ENCODE measurements at places on chromosomes 2 and 18.

- no peak for DNase-seq
Measured at GRCh38 chr2:50178050-50178449, 853.9 kb downstream of the NRXN1 start.

- DNase-seq: no peak
Measured at GRCh38 chr2:28168376-28168775, 224.3 kb upstream of the FOSL2 start.

GRCh38 chr2:115011721-115012120 is 569.3 kb downstream of the DPP10 start:
- no peak for DNase-seq

DNA sequence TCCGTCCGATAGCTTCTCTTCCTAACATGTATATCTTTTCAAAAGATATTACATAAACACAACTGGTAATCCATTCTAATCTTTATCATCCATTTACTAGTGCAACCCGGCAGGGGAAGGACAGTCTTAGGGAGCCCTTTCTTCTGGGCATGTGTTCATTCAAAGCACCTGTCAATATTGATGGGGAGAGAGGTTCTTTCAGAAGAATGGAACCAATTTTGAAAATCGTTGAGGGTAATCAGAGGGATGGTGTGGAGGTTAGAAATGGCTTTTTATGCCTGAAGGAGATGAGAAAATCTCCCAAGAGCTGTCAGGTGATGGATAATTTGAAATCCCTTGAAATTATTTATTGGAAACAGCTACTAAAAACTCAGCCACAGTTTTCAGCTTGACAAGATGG is 561.9 kb upstream of the DCC start:
- no peak for DNase-seq

GRCh38 chr2:64019083-64019974 is at the start of gene VPS54:
Gene VPS54 (minus strand): TSS chr2:64019428. CDS start chr2:63983999, 35,429 bp downstream.
- peak; percentile 72 for DNase-seq

GRCh38 chr2:192123847-192124246 is 70.9 kb downstream of the TMEFF2 start:
- no peak for DNase-seq

GRCh38 chr2:64289737-64290136 is 145.5 kb upstream of the PELI1 start:
- no peak for DNase-seq

- DNase-seq: no peak
Measured at GRCh38 chr2:10022966-10023662, 20.2 kb upstream of the KLF11 start.

DNA sequence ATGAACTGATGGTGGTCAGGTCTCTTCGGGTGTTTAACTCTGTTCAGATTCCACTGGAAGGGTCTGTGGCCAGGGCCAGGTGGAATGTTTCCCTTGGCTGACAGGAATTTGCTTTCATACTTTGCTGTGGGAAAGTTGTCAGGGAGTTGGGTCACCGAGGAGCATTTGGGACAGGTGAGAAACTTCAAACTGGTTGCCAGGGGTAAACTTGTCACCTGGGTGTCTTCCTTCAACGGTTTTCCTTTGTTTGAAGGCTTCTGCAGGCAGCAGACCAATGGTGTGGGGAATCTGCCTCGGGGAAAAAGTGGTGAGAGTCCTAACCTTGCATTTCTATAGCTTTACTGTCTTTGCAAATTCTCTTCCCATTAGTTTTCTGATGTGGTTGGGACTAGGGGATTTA is 92.2 kb downstream of the TGFA start:
- no peak for DNase-seq

DNA sequence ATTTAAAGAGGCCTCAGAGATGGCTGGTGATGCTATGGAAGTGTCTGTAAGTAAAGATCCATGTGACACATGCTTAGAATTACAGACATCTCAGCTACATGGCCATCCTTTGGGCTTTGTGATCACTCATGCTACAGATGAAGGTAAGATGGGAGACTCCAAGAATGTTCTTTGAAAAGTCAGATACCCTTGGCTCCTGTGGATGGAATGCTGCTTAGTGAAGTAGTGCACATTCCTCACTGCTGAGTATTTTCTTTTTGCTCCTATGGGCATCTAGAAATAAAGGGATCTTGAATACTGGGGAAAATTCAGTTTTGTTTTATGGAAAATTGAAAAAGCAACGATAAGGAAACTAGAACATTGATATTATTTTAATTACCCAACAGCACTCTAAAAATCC is 55.2 kb upstream of the REV1 start:
- DNase-seq: no peak

DNA sequence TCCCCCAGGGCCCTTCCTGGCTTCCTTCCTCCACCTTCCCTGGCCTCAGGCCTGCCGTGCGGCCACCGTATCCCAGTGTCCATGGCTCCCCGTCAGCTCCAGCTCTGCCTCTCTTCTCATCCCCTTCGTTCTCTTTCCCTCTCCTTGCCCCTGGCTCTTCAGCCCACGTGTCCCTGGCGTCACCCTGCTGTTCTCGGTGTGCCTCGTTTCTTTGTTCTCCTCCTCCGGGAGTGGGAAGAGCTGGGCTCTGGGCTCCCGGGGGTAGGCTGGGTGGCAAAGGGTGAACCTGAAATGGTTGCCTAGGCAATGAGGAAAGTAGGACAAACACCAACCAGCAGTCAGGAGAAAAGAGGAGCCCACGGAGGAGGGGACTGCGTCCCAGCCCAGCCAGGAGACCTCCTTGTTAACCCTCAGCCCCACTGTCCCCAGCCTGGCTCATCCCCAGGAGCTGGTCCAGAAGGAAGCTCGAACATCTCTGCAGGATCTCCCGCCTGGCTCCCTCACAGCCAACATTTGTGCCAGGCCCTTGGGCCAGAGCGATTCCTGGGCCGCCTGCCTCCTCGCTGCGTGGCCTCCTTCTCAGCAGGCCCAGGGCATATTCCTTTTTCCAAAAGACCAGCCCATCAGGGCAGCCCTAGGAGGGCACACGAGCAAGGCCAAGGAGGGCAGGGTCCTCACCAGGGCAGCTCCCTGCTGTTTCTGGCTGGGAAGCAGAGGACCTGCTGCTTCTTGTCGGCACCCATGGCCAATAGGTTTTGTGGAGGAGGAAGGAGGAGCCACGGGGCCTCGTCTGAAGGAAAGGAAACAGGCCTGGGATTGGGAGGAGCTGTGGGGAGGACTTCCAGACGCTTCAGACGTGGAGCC is 30.9 kb upstream of the DNMT3A start:
- DNase-seq: no peak

DNA sequence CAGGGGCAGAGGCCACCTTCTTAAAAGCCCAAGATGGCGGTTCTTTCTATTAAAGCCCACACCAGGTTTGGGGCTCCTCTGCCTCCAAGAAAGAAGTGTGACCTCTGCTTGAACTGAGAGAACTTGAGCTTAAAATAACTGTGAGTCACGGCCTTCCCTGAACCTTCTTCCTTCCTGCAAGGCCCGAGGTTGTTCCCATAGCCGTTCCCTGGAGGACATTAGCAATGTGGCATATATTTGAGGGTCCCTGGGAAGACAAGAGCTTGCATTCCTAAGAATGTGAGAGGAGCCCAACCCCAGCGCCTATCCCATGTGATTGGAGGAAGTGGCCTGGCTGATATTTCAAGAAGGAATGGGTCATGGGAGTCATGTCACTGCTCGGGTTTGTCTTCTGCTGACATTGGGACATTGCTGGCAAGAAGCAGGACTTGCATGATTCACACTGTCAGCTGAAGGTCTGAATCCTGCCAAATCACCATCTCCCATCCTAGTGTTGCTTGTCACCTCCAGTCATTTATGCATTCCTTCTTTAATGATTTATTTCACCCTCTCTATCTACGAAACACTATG is 168.1 kb downstream of the TRIB2 start:
- DNase-seq: no peak

GRCh38 chr2:145757503-145758246 is 1237.8 kb upstream of the ZEB2 start:
- no peak for DNase-seq

DNA sequence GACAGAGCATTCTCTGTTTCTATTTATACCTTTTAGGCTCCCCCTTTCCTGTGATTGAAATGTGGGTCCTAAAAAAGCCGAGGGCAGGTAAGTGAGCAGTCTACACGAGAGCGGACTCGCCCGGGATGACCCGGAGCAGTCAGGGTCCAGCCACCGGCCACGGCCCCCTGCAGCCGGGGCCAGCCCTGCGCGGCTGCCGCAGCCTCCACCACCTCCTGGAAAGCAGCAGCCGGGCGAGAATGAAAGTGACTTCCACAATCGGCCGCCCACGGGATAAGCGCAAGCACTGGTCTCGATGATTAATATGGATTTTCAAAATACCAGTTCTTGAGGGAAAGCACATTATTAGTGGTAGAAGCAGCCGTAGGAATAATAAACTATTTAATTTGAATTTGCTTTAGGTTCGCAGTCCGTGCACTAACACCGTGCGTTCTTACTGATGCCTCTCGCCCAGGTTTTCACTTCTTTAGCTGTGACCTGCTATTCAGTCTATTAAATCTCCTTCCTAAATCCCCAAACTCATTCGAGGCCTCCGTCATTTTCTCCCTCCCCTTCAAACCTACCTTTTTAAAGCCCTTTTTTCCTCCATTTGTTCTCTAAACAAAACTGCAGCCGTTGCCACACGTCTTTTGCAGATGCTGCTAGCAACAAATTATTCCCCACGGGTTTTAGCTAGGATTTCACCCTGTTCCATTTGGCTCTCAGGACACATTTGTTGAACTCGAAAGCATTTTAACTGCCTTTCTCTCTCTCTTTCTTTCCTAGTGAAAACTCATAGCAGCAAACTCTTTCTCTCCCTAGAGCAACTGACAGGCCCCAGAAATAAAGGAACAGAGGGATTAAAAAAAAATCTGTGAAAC is 1015.1 kb upstream of the PIK3C3 start:
- DNase-seq: no peak

DNA sequence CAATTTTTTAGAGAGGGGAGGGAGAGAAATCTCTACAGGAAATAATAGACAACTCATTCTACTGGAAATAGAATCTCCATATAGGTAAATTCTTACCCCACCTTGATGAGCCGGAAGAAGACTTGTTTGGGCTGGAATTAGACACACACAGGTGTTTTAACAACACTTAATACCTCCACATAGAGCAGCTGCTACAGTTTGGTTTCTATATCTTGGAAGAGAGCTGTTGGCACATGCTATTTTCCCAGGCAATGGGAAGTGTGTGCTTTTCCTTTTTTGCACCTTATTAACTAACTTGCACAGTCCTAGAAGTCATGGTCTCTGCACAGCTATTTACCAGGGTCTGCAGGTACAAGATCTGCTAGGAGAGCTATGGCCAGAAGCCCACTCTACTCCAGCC is 73.7 kb downstream of the SATB2 start:
- no peak for DNase-seq

GRCh38 chr2:171800639-171801038 is 93.4 kb downstream of the SLC25A12 start:
- DNase-seq: no peak

DNA sequence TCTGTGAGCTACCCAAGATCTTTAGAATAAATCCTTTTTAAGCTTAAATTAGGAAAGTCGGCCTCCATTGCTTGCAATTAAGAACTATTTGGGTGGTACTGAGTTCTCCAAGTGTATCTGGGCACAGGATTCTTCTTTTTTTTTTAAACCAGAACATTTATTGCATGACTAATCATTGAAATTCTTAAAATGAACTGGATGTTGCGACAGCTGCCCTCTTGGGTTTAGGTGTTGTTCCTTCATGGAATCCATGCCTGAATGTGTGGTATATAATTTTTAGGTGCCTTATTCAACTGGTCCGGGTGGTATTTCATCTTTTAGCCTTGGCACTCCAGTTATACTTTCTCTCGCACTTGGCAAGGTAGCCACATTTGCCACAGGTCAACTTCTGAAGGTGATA is 14.5 kb upstream of the KCNK3 start:
- DNase-seq: no peak

GRCh38 chr18:7532942-7533341 is 34.2 kb upstream of the PTPRM start:
- no peak for DNase-seq

GRCh38 chr2:75311521-75311920 is 112.2 kb upstream of the TACR1 start:
- no peak for DNase-seq

- no peak for DNase-seq
Measured at GRCh38 chr18:12310762-12311161, 2.7 kb downstream of the TUBB6 start.

GRCh38 chr2:128237081-128237534 is 81.6 kb downstream of the HS6ST1 start:
- no peak for DNase-seq

- no peak for DNase-seq
Measured at GRCh38 chr2:30631051-30631671, 176.1 kb downstream of the CAPN13 start.
